NCI-H1436 (cell line): ENCODE measurements at places on chromosomes 12 and 14.

DNA sequence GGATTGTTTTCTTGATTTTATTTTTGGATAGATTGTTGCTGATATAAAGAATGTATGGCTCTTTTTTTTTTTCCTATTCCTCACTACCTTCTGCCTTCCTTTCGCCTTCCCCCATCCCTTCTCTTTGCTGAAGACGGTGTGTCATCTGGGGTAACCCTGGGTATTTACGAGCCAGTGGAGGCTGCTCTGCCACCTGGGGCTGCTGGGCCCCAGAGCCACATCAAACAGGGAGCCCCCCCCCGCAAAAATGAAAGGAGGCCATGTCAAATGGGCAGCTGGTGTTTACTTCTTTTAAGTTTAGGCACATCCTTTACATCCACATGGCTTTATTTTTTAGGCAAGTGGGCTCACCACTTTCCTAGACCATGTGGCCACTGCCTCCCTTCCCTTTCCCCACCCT is 25.4 kb downstream of the CHST11 start:
- no peak for DNase-seq

DNA sequence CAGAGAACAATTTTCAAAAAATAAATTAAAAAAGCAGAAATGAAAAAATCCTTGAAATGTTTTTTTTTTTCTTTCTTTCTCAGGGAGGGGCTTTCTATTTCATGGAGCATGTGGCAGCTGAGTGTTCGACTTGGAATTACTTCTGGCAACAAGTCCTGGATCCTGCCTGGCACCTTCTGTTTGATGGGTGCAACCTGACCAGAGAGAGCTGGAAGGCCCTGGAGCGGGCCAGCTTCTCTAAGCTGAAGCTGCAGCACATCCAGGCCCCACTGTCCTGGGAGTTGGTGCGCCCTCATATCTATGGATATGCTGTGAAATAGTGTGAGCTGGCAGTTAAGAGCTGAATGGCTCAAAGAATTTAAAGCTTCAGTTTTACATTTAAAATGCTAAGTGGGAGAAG is 22.5 kb upstream of the HIGD1C start:
- no peak for DNase-seq

DNA sequence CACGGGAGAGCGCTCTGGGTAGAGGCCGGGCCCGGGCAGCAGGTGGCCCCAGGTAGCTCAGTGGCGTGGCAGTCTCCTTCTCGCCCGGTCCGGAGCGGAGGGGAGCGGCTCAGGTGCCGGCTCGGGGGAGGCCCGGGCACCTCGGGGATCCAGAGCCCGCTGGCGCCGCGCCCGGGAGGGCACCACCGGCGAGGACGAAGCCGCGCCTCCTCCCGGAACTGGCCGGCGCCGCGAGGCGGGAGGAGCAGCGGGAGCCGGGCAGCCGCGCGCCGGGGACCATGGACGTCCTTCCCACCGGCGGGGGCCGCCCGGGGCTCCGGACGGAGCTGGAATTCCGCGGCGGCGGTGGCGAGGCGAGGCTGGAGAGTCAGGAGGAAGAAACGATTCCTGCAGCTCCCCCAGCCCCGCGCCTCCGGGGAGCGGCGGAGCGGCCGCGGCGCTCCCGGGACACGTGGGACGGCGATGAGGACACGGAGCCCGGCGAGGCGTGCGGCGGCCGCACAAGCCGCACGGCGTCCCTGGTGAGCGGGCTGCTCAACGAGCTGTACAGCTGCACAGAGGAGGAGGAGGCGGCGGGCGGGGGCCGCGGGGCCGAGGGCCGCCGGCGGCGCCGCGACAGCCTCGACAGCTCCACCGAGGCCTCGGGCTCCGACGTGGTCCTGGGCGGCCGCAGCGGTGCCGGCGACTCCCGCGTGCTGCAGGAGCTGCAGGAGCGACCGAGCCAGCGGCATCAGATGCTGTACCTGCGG is 21.5 kb upstream of the GNS start:
- peak; percentile 20 for DNase-seq

DNA sequence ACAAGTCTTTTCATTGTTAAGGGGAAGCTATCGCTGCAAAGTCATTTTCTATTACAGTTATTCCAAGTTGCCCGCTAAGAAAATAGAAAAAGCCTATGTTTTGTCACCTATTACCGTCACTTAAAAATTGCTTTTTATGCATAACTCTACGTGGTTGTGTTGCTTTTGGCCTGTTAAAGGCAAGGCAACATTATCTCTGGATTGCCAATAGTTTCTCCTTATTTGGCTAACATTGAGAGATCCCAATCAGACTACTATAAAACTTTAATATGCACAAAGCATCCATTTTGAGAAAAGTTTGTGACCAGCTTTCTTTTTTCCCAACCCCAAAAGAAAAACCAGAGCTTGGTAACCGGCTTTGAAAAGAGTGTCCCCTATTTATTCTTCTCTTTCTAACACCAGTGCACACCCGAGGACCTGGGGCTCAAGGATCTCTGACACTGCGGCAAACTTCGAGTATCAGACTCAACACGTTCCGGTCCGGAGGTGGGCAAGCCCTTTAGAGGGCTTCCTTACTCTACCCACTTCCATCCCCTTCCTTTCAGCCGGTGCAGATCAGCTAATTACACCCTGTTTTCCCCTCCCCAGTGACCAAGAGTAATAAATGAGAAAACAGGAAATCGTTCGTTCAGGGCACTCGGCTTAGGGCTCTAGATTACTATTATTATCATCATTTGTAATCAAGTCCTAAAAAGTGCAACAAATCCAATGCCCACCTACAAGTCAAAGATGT is 1.2 kb downstream of the PPP1R12A start:
- DNase-seq = no peak

GRCh38 chr12:115492553-115492952 is 784.9 kb downstream of the MED13L start:
- DNase-seq = no peak

DNA sequence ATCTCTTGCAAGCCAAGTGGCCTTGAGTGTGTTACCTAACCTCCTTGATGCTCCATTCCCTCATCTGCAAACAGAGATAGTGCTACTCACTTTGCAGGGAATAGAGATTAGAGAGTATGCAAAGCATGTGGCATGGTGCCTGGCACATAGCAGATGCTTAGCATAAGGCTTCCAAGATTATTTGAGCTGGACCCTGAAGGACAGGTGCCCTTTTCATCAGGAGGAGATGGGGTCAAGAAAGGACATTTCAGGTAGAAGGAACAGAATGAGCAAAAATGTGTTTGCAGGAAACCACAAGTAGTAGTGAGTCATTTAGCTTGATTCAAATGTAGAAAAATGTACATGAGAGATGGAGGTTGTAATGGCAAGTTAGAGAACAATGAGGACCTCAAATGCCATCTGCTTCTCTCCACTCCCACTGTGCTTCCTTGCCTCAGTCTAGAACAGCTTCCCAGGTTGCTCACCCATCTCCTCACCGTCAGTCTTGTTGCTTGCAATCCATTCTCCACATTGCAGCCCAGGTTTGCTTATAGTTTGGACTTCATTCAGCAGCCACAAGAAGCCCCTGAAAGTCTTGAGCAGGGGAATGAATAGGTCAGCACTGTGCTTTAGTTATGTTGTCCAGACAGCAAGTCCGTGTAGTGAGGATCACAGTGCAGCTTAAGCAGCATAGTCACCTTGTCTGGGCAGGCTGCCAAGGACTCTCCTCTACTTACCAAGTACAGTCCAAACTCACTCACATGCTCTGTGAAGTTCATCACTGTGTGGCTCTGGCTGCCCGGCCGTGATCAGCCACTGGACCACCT is 536.3 kb upstream of the CCDC196 start:
- DNase-seq = no peak

DNA sequence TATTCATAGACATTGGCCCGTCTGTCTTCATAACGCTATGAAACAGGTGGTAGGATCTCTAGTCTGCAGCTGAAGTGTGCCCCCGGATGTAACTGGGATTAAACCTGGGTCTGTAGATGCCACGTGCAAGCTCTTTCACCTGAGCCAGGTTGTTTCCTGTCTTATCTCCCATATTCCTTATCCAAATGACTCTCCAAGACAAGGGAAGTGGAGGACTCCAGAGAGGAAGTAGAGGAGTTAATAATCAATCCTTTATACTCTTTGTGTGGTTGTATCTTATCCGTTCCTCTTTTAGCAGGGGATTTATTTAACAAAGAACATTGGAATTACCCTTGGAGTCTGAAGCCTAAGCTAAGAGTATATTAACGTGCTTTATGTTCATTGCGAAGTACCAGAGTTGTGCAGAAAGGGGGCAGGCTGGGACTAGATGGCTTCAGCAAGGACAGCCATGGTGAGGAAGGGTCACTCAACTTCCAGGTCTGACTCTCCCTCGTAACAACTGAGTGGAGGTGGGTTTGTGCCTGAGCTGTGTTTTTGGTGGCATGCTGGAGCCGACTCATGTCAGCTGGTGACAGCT is 82.8 kb downstream of the RIN3 start:
- no peak for DNase-seq

DNA sequence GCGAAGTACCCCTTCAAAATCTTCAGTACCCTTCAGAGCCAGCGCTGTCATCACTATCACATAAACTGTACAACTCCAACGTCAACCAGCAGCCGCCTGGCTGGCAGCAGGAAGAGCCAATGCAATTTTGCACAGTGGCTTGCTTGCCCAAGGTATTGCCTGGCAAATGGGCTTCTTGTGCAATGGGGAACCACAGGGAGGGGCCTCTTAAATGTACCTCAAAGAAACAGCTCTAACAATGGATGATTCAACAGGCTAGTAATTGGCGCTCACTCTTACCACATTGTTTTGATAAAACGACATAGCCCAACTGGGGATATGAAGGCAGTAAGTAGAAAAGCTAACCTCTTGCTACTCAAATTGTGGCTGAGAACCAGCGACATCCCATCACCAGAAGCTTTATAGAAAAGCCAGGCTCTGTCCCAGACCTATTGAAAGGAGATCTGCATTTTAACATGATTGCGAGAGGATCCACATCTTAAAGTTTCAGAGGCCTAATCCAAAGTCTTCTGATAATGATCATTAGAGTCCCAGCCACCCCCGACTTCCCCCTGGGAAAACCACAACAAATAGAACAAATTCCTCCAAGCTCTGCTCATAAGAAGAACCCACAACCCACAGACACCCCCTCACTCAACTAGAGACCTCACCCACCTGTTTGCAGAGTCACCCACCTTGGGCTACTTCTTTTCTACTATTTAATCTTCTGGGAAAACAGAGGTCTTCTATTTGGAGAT is 125.3 kb upstream of the HIF1A start:
- peak; percentile 12 for DNase-seq

DNA sequence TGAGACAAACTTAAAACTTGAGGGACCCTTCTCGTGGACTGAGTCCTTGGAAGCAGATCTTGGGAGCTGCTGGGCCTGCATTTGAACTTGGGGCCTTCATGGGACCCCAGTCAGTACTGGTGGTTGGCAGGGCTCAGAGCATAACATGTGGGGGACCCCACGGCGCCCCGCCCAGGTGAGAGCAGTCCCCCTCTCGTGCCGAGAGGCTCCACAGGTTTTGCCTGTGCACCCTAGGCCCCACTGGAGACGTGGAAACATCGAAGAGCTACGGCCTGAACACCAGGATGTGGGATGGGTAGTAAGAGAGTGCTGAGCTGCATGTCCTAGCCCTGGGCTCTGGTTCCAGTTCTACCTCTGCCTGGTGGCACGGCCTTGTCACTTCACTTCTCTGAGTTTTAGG is 84.1 kb downstream of the CACNA1C start:
- no peak for DNase-seq

DNA sequence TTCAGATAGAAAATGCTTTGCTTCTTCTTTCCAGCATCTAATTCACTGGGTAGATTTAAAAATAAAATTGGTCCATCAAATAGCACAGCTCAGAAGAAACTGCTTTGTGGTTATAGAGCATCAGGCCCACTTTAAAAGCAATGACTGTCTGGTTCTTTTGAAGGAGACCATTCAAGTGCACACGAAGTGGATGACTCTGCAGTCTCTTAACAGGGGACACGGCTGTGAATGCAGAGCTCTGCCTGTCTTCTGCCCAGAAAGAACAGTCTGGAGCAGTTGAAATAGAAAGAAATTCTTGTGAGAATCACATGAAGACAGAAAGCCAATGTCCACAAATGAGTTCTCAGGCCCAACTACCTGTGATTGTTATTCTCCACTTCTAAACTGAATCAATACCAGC is 138.7 kb upstream of the PLEKHA5 start:
- DNase-seq = peak; percentile 18

- DNase-seq = no peak
Measured at GRCh38 chr12:87651670-87652425, 377.4 kb downstream of the C12orf50 start.

- no peak for DNase-seq
Measured at GRCh38 chr14:74705613-74706500, 7.0 kb downstream of the AREL1 start.

- DNase-seq = no peak
Measured at GRCh38 chr12:112179916-112180315, 54.6 kb downstream of the TRAFD1 start.

DNA sequence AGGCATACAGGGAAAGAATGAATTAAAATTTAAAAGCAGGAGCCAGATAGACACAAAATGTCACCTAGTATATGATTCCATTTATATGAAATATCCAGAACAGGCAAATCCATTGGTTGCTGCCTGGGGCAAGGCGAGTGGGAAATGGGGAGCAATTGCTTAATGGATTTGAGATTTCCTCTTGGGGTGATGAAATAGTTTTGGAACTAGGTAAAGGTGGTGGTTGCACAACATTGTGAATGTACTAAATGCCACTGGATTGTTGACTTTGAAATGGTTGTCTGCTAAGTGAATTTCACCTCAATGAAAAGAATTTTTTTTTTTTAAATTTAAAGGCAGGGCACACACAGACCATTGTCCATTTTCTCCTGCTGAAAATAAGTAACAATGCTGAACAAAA is 61.9 kb downstream of the ABCC9 start:
- DNase-seq = no peak
